ENCODE measurements at places on chromosomes 4 and X.

GRCh38 chrX:100296183-100296753, 113.8 kb downstream of the PCDH19 start:
- DNase-seq = no peak

GRCh38 chr4:153204247-153204671, at the start of gene TRIM2:
Gene TRIM2, plus strand, starts transcription at chr4:153204443. Its CDS starts 88 bp downstream, at chr4:153204531.
- DNase-seq = peak; percentile 18

DNA sequence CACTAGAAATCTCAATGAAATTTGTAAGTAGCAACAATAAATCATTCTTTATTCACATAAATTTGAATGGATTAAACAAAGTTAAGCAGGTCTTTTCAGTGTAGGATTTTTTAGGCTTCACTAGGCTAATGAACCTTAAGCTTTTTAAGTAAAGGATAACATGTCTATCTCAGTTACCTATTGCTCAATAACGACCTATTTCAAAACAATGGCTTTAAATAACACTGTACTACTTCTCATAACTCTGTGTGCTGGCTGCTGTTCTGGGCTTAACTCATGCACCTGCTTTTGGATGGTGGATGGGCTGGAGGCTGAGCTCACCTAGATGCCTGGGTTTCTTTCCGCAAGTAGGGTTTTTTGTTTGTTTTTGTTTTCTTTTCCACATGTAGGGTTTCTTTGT, 495.0 kb upstream of the SLIT2 start:
- no peak for DNase-seq

GRCh38 chrX:46873746-46874145, 36.9 kb downstream of the RP2 start:
- peak; percentile 68 for DNase-seq

- no peak for DNase-seq
Measured at GRCh38 chrX:74814681-74815080, 110.6 kb downstream of the NEXMIF start.

GRCh38 chrX:134803551-134804183, 145.4 kb upstream of the PLAC1 start:
- DNase-seq = no peak

- DNase-seq = no peak
Measured at GRCh38 chrX:74372272-74372671, 49.0 kb upstream of the SLC16A2 start.

- DNase-seq = peak; percentile 93
Measured at GRCh38 chrX:119228512-119229252, 7.4 kb upstream of the PGRMC1 start.

- no peak for DNase-seq
Measured at GRCh38 chr4:80243274-80244018, 23.0 kb upstream of the FGF5 start.

DNA sequence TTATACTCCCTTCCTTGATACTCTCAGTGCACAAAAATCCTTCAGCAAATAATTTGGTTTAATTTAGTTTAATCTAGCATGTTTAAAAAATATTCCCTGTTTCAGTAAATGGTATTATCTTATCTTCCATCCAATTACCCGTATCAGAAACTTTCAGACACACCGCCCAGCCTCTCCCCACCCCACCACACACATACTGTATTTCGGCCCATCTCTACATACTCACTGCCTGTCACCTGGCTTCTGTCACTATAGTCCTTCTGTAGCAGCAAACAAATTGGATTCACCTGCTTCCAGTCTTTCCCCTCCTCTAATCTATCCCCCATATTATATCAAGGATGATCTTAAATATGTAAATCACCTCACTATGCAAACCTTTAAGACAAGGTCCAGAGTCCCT, 24.8 kb upstream of the GAB1 start:
- DNase-seq = no peak

DNA sequence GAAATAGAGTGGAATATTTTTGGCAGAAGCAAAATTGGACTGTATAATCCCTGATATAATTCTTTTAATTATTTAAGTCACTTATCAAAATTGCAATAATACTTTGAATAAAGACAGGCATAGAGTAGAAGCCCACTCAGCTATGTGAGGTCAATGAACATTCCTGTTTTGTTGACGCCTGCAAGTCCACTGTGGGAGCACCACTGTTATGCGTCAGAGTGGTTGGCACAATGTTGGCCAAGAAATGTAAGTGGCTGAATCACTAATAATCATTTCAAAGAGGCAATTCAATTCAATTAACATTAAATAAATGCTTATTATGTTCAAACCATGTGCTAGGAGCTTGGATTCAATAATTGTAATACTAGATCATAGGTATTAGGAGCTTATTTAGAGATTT, 221.0 kb downstream of the SPCS3 start:
- DNase-seq = no peak

DNA sequence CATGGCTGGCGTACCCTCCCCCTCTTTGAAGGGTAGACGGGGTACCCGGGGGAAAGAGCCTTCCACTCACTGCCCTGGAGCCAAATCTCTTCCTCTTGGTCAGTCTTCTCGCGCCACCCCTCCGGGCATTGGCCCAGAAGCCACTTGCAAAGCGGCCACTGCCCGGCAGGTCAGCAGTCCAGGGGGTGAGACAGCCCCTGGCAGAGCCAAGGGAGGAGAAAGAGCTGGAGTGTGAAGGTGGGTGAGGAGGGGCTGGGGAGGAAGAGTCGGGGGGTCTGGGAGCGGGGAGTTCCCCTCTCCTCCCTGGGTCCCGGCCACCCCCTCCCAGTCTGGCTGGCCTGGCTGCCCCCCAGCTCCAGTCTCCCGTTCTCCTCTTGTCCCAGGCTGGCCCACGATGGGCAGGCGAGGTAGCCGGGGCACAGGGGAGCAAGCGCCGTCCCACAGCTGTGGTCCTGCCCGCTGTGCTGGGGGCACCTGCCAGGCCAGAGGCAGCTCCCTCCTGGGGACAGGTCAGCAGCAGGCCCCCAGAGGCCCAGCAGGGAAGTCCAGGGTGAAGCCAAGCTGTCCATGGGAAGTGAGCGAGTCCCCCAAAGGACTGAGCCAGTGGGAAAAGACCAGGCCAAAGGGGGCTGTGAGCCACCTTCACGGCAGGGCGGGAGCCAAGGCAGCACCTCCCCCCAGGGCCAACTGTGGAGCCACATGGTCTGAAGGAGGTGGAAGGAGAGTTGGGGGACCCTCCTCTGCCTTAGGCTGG, 21.6 kb upstream of the DUSP9 start:
- no peak for DNase-seq

DNA sequence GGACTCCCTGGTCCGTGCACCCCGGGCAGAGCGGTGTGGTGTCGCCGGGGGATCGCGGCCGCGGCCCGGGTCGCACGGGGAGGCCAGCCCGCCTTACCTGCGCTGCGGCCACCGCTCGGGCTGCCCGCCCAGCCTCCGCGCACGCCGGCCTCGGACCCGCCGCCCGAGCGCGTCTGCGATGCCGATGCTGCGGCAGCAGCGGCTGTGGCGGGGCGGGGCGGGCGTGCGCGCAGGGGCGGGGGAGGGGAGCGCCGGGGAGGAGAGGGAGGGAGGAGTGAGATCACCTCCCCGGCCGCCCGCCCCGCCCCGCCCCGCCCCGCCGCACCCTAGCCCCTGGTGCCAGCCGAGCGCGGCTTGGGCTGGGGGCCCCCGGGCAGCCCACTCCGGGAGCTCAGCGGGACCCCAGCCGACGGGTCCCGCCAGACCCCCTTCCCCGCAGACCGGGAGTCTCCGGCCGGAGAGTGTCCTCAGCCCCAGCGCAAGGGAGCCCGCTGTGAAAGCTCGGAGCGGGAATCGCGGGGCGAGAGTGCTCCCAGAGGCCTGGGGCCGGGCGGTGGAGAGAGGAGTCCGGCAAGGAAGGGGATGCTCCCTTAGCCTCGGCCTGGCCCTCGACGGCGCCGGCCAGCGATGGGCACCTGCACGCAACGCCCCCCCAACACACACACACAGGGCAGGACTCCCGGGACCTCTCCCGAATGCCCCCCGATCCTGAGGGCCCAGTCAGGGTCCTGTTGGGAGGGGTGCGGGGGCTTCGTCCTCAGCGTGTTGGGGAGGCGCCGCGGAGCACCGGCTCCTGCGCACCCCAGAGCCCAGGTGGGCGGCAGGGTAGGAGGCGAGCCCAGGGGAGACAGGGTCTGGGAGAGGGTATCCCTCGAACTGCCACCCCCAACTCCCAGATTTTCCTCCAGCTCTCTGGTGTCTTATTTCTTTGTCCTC, at the start of gene L1CAM:
TSS of gene L1CAM (minus strand) at position 206 of the 936 bp plus-strand sequence. CDS start 10,337 bp downstream, outside the sequence.
- peak; percentile 28 for DNase-seq

- DNase-seq = peak; percentile 7
Measured at GRCh38 chr4:18815779-18816173, 794.2 kb upstream of the LCORL start.

DNA sequence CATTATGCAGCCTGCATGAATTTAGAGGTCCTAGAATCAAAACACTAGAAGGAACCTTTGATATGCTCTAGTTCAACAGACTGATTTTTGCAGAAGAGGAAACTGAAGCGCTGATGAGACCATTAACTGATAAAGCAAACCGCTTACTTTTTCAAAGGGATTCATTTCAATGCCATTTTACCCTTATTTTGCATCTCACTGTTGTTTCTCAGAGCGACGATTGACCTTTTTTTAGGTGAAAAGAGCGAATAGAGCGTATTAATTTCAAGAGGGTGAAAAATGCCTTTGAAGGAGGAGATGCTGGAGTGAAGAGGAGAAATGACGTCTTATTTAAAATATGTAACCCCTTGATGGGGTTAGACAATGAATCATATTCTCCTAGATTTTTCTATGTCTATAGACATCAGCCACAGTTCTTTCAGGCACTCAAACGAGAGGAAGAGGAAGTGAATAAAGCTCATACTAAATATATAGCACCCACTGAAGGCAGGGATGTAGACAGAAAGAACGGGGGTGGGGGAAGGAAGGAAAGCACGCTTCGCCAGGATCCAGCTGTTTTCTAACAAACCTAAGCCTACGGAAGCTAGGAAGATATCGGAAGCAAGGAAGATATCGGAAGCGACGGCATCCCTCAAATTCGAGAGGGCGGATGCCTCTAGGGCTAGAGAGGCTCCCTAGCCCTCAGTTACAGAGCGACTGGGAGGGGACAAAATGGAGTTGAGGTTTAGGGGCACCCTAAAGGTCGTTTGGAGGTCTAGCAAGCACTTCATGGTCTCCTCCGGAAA, 848 bp downstream of the ACSL4 start:
- DNase-seq = peak; percentile 78

GRCh38 chr4:100208964-100209363, 18.7 kb upstream of the DDIT4L start:
- DNase-seq = no peak

DNA sequence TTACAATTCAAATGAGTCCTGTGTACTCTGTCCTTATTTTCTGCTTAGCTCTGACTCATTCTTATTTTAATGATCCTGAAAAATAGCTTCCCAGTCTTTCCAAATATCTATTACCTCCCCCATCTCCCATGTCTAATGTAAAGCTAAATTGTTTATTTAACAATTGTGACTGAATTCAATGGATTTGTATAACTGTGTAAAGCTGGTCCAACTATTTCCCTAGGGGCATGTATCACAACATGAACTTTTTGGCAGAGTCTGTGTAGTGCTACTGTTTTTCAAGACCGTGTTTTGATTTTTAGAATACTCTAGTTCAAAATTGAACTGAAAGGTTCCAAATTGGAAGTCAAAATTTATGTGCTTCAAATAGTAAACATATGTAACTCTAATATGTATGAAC, 67.8 kb downstream of the SPCS3 start:
- DNase-seq = peak; percentile 69

GRCh38 chr4:127217586-127218229, 415.0 kb upstream of the INTU start:
- DNase-seq = no peak

DNA sequence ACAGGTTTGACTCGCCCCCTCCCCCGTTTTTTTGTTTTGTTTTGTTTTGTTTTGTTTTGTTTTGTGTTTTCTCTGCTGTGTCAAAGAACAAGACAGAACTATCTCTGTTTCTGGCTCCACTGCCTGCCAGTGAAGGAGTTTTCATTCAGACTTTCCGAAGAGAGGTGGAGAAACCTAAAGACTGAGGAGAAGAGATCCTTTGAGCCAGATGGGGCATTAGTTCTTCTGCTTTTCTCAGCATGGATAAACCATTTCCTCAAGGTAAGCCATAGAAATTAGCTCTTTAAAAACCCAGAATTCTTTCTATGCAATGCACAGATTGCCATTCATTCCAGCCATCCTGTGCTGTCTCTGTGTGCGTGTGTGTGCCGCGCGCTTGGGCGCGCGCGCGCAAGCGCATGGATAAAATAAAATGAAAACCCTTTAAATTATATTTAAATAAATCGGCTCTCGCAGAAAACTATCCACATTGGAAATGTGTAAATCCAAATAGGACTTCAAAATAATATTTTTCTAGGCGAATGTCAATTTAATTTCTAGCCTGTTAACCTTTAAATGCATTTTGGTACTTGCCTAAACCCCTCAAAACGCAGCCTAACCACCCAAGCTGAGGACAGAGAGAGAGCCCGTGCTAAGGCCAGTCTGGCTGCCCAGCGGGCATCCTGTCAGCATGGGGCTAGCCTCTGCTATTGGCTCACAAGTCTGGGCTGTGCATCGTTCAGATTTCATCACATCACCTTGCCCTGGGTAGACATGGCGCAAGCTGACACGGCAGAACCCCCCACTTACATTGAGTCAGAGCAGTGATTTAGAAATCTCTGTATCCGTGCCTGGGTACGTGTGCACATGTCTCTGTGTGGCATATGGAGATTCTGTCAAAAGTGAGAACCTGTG, 113.0 kb upstream of the VAMP7 start:
- peak; percentile 57 for DNase-seq

DNA sequence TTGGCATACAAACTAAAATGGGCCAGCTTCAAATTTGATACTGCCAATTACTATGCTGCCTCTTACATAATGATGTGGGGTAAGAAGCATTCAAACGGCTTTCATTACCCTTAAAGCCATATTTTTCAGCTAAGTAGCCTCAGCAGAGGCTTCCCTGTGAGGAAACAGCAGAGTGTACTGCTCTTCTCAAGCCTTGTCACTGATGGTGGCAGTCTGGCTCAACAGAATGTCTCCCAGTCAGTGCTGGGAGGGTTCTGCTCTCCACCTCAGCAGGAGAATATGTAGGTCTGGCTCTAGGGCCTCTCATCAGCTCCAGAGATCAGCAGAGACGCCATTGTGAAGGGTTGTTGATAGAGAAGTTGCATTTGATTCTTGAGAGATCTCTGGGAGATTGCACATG, 44.6 kb upstream of the MBNL3 start:
- no peak for DNase-seq

GRCh38 chr4:55791666-55792065, 27.9 kb upstream of the EXOC1L start:
- DNase-seq = no peak

DNA sequence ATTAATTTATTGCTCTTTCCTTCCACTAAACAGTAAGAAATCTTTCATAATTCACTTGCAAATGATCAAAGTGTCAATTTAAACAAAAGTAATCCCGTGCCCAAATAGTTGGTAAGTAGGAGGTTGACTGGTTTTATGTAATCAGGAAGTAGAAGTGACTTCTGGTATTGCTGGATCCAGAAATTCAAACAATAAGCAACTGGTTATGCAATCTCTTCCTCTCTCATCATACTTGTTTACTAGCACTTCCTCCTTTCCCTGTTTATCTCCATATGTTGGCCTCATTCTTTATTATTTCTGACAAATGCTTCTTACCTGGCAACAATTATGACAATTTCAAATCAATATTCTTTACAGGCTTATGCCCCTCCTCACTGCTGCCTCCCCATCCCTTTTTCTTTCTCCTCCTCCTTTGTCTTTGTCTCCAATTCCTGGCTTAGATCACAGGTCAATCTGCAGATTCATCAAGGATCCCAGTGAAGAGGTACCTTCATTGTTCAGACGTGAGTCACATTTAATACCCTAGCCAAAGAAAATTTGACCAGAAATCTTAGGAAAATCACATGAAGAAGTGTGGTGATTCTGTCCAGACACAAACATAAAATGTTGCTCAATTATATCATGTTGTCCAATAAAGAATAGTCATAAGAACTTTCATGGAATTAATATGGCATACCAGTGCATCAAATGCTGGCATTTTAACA, 323.2 kb upstream of the PCDH7 start:
- DNase-seq = no peak

All from EH (cell line).